ENCODE measurements at places on chromosomes 12 and 14. TPM values are rescaled to one million over a fixed set of nuclear protein-coding genes. Genes with fewer than 3 reads are reported as not detected.
A peak's percentile ranks its signal among the peaks of the same experiment; 100 is the strongest.

- no peaks in the 10 kb centered on the region for H3K4me1 ChIP-seq
- no peak overlapping the region for H3K27ac ChIP-seq
- no peak for DNase-seq
- no peaks in the 10 kb centered on the region for H3K27me3 ChIP-seq
- no peaks in the 10 kb centered on the region for H3K36me3 ChIP-seq
Measured at GRCh38 chr14:101506211-101506925, 54.9 kb upstream of the DIO3 start.

- DNase-seq: peak; percentile 49
- no peaks in the 10 kb centered on the region for H3K27me3 ChIP-seq
- H3K36me3 ChIP-seq: no peaks in the 10 kb centered on the region
- peak overlapping the region; percentile 64 for H3K27ac ChIP-seq
- no peak overlapping the region for H3K4me3 ChIP-seq
Measured at GRCh38 chr14:61103541-61104339, 122.7 kb downstream of the SLC38A6 start.

GRCh38 chr14:20631023-20631879 is 10.2 kb downstream of the OR6S1 start:
- peaks cover 40% of the 10 kb centered on the region for H3K27me3 ChIP-seq
- peak overlapping the region; percentile 13 for H3K27ac ChIP-seq
- peaks cover 6% of the 10 kb centered on the region for H3K36me3 ChIP-seq

DNA sequence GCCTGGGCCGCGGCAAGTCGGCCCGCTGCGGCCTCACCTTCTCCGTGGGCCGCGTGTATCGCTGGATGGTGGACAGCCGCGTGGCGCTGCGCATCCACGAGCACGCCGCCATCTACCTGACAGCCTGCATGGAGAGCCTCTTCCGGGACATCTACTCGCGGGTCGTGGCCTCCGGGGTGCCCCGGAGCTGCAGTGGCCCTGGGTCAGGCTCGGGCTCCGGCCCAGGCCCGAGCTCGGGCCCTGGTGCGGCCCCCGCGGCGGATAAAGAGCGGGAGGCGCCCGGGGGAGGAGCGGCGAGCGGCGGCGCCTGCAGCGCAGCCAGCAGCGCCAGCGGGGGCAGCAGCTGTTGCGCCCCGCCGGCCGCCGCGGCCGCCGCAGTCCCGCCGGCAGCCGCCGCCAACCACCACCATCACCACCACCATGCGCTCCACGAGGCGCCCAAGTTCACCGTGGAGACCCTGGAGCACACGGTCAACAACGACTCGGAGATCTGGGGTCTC is 226.2 kb upstream of the CRY1 start:
- peaks cover 12% of the 10 kb centered on the region for H3K27me3 ChIP-seq
- peak overlapping the region; percentile 90 for H3K4me3 ChIP-seq
- peaks cover 44% of the 10 kb centered on the region for H3K4me1 ChIP-seq
- DNase-seq: peak; percentile 30

DNA sequence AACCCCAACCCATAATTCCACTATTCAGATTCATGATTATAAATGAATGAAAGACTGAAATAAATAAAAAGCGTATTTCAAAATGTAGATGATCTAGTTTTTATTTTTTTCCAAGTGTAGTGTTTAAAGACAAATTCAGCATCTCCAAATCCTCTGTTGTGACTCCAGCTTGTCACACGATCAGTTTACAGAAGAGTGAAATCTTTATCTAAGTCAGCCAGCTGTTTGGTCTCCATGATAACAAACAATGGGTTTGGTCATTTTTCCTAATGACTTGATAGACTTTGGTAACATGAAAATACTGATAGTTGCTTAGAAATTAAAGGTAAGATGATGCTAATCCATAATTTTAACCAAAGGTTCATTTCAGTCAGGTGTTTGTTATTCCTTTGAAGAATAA is 114.5 kb upstream of the RASSF8 start:
- no peaks in the 10 kb centered on the region for H3K4me1 ChIP-seq
- H3K36me3 ChIP-seq: no peaks in the 10 kb centered on the region
- no peak overlapping the region for H3K27ac ChIP-seq
- no peak for DNase-seq
- H3K27me3 ChIP-seq: no peaks in the 10 kb centered on the region

DNA sequence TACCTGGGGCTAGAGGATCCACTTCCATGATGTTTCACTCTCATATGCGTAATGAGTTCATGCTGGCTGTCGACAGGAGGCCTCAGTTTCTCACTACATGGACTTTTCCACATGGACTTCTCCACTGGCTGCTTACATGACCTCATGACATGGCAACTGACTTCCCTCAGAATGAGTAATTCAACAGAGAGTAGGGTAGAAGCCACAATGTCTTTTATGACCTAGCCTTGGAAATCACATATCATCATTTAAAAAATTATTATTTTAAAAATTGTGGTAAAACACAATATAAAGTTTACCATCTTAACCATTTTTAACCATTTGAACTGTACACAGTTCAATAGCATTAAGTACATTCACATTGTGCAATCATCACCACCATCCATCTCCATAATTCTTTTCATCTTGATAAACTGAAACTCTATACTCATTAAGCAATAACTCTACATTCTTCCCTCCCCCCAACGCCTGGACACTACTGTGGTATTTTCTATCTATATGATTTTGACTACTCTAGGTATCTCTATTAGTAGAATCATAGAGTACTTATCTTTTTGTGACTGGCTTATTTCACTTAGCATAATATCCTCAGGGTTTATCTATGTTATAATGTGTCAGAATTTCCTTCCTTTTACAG is 144.5 kb downstream of the TGFB3 start:
- H3K27me3 ChIP-seq: no peaks in the 10 kb centered on the region
- no peak for DNase-seq
- peaks cover 24% of the 10 kb centered on the region for H3K36me3 ChIP-seq
- no peak overlapping the region for H3K27ac ChIP-seq

- no peak overlapping the region for H3K4me3 ChIP-seq
- peaks cover 10% of the 10 kb centered on the region for H3K27me3 ChIP-seq
- no peak overlapping the region for H3K27ac ChIP-seq
- H3K4me1 ChIP-seq: no peaks in the 10 kb centered on the region
- no peaks in the 10 kb centered on the region for H3K36me3 ChIP-seq
Measured at GRCh38 chr12:16613199-16613598, 7.2 kb upstream of the LMO3 start.

DNA sequence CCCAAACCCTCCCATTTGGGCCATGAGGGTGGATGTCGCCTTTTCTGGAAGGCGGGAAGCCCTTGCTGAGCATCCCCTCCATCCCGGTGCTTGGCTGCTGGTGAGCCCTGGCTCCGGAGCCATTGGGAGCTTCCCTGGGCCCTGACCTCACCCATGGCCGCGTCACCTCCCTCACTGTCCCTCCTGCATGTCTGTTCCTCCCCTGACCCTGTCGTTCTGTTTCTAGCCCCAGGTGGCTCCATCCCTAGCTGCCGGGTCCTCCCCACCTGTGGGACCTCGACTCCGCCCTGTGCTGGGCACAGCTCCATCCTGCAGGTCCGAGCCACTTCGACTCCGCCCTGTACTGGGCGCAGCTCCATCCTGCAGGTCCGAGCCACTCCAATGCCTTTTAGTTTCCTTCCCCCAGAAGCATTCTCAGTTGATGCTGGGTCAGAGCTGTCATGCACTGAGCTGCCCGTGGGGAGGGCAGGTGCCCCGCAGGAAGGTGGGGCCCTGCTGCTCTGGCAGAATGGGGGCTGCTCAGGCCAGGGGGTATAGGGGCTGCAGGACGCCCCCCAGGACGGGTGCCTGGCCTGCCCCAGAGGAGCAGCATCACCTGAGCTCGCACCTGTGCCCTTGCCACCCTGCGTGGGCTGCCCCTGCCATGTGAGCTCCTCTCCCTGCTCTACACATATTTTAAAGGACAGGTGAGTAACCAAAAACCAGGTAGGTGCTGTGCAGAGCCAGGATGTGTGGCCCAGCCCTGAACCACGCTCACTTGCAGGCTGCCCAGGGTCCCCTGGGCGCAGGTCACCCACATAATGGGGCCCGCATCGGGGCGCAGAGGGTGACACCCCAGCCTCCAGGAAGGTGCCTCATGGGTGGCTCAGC is 19.0 kb downstream of the NOC4L start:
- H3K36me3 ChIP-seq: no peaks in the 10 kb centered on the region
- no peak overlapping the region for H3K27ac ChIP-seq
- no peak for DNase-seq
- H3K4me3 ChIP-seq: no peak overlapping the region
- H3K4me1 ChIP-seq: peaks cover 19% of the 10 kb centered on the region

DNA sequence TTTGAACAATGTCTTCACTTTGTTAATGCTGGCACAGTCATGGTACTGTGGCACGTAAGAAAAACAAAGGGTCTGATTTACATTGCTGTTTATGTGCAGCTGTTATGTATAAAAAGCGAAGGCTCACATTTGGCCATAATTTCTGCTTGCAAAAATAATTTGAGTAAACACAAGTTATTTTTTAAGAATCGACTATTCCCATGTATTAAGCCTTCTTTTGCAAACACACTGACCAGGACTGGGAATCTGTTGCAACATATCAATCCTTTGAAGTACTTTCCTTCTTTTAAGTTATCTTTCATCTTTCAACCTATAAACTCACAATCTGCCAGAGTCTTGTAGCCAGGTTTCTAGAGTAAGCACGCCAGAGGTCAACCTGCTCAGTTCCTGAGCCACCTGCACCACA is 145.4 kb upstream of the BMP4 start:
- no peak overlapping the region for H3K27ac ChIP-seq
- no peaks in the 10 kb centered on the region for H3K4me1 ChIP-seq
- no peaks in the 10 kb centered on the region for H3K36me3 ChIP-seq

GRCh38 chr12:10634427-10634826 is 21.0 kb upstream of the MAGOHB start:
- DNase-seq: no peak
- no peaks in the 10 kb centered on the region for H3K27me3 ChIP-seq
- H3K36me3 ChIP-seq: no peaks in the 10 kb centered on the region
- no peak overlapping the region for H3K4me3 ChIP-seq
- no peak overlapping the region for H3K27ac ChIP-seq

GRCh38 chr12:2503762-2504161 is 291.0 kb upstream of the FKBP4 start:
- no peaks in the 10 kb centered on the region for H3K4me1 ChIP-seq
- no peaks in the 10 kb centered on the region for H3K36me3 ChIP-seq
- H3K27ac ChIP-seq: no peak overlapping the region
- H3K27me3 ChIP-seq: peaks cover 11% of the 10 kb centered on the region
- DNase-seq: no peak
- H3K4me3 ChIP-seq: no peak overlapping the region

DNA sequence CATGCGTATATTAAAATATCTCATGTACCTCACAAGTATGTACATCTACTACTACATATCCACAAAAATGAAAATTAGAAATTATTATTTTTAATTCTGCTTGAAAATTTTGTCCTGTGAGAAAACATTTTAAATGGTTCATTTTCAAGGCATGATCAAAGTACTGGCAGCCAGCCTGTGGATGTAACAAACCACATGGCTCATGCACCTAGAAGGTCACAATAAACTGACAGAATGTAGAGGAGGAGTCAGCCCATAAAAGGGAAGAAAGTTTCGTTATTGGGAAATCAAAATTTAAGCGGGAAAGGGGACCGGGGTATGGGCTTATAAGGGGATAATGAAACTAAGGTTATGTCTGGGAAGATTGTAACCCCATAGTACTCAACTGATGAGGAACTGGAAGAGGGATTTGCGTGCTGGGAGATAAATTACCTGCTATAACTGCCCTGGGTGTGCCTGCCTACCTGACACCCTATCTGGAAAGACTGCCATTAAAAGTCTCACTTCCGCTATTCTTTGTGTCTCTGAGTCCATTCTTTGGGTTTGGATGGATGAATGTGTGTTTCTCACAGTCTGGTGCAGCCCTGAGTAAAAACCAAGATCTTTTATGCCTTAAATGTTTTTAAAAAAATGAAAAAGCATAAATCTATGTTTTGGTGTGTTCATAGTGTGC is 62.2 kb upstream of the PCED1B start:
- H3K4me1 ChIP-seq: peaks cover 2% of the 10 kb centered on the region
- peaks cover 6% of the 10 kb centered on the region for H3K27me3 ChIP-seq
- no peaks in the 10 kb centered on the region for H3K36me3 ChIP-seq
- no peak overlapping the region for H3K4me3 ChIP-seq
- DNase-seq: no peak
- H3K27ac ChIP-seq: no peak overlapping the region

GRCh38 chr12:3603576-3603975 is 112.6 kb downstream of the PRMT8 start:
- peaks cover 2% of the 10 kb centered on the region for H3K4me1 ChIP-seq
- DNase-seq: no peak
- no peak overlapping the region for H3K4me3 ChIP-seq
- peaks cover 2% of the 10 kb centered on the region for H3K27me3 ChIP-seq
- H3K27ac ChIP-seq: no peak overlapping the region

GRCh38 chr12:12528361-12529270 is 34.0 kb downstream of the DUSP16 start:
- H3K27ac ChIP-seq: peak overlapping the region; percentile 88
- peak; percentile 35 for DNase-seq
- H3K4me3 ChIP-seq: no peak overlapping the region

GRCh38 chr12:67765776-67766766 is 117.5 kb downstream of the DYRK2 start:
- no peaks in the 10 kb centered on the region for H3K4me1 ChIP-seq
- H3K4me3 ChIP-seq: no peak overlapping the region
- no peak for DNase-seq
- no peaks in the 10 kb centered on the region for H3K27me3 ChIP-seq
- H3K36me3 ChIP-seq: no peaks in the 10 kb centered on the region

Gene RAD52
- 14.9 TPM for total RNA-seq

Gene ASPG
- total RNA-seq: not detected

Gene ATG101
- total RNA-seq: 25.6 TPM

All from activated CD8-positive, alpha-beta T cell treated with anti-CD3 and anti-CD28 coated beads for 36 hours (primary cell).